Retina (tissue), 1 donor: ENCODE measurements at places on chromosomes 1 and 21.

DNA sequence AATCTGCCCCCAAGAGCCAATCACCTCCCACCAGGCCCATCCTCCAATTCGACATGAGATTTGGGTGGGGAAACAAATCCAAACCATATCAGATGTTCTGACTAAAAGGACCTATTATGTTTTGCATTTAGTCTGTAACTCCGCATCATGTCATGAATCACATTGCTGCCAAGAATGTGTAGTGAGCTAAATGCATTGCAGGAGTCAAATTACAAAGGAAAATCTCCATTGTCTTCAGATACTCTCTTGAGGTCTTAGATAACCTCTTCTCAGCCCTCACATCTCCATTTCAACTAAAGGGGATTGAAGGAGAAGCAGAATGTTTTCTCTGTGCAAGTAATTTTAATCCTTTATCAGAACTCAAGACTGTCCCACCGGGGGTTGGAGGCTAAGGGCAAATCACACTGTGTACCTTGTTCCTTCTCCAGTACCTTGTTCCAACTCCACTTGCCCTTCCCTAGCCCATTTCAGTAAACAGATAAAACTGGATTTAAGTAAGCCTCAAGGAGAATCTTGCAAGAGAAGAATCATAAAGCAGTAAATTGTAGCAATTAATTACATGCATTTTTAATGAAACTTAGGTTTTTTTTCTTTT is 34.1 kb downstream of the EXTL2 start:
- no peak for DNase-seq

DNA sequence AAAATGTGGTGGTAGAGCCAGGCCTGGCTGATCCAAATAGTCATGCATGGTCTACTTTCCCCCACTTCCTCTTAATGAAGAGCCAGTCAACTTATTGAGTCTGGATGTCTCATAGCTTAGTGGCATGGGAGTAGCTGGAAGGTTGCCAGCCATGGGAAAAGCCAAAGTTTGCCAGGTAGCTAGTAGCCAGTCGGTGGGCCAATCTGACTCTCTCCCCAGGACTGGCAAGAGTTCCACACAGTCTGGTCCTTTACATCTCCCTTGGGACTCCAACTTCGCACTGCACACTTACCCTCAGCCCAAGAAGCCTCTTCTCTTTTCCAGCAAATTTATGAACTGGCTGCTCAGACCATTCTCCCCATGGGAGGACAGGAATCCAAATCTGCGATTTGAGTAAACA is 8.3 kb downstream of the WARS2 start:
- DNase-seq: no peak

DNA sequence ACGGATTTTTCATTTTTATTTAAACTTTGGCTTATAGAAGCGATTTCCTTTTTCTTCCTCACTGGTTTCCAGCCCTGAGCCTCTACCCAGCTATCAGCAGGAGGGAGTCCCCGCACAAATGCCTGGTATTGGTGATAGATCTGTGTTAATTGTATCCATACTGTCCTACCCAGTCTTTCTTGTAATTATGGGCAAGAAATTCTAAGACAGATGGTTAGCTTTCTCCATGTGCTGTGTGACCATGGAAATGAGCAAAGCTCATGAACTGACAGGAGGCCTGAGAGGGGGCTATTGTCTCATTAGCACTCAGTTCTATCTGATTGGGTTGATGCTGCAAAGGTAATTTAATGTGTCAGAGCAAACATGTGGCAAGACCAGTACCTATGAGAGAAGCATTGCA is 108.1 kb upstream of the IVNS1ABP start:
- peak; percentile 23 for DNase-seq

GRCh38 chr1:31745096-31745945 is 18.8 kb downstream of the ADGRB2 start:
- DNase-seq: peak; percentile 77

- DNase-seq: no peak
Observed at GRCh38 chr1:247430434-247430833, 14.5 kb downstream of the NLRP3 start.

DNA sequence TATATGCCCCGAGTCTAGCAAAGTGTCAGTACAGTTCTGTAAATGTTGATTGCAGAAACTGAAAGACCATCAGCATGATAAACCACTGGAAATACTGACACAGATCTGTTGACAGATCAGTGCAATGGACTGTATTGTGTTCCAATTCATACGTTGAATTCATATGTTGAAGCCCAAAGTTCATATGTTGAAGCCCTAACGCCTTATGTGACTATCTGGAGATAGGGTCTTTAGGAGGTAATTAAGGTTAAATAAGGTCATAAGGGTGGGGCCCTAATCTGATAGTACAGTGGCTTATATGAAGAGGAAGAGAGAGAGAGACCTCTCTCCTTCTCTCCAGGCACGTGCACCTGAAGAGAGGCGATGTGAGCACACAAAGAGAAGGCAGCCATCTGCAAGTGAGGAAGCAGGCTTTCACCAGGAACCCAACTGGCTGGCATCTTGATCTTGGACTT is 144.7 kb downstream of the MRPL39 start:
- DNase-seq: no peak

DNA sequence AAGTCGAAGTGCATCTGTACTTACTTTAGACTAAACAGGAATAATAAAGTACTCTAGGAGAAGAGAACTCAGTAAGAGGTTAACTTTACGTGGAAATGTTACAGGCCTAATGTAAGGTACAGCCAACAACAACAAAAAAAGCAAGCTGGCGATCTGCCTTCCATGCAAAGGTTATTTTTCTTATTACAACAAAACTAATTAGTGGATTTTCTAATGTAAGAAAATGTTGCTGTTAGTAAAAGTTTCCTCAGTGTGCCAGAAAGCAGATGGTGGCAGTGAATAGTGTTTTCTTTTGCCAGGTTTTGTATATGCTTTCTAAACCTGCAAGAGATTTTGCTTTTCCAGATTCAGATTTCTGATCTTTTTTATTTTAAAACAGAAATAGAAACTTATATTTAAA is 179.2 kb downstream of the NFIA start:
- DNase-seq: no peak

DNA sequence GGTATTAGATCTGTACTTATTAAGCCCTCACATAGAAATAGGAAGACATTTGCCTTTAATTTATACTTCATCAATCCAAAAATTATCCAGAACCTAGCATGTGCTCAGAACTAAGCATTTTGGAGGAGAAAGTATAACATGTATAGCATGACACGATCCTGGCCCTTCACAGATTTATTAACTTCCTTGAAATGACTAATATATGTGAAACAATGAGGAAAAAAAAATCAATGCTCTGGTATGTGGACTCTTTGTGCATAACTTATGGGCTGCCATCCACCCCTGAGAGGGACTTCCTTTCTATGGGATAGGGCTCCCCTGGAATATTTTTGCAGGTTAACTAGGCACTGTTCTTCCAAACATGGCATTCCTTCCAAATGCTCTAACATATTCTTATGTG is 36.6 kb downstream of the CCDC185 start:
- no peak for DNase-seq

DNA sequence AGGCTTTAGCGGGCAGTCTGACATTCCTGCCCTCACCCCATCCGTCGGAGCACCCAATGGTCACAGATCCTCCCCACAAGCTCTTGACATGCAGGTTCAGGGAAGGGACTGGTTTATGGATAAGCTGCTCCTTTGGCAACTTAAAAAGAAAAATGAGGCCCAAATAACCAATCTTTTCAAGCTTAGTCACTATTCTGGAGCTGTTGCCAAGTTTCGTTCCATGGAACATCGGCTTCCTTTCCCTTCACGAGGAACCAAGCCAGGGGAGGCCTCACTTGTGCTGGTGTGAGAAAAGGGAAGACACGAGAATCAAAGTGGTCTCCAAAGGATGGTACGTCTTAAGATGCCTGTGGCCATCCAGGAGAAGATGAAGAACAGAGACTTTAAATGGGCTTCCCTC is 46.1 kb upstream of the LPAR3 start:
- DNase-seq: no peak

DNA sequence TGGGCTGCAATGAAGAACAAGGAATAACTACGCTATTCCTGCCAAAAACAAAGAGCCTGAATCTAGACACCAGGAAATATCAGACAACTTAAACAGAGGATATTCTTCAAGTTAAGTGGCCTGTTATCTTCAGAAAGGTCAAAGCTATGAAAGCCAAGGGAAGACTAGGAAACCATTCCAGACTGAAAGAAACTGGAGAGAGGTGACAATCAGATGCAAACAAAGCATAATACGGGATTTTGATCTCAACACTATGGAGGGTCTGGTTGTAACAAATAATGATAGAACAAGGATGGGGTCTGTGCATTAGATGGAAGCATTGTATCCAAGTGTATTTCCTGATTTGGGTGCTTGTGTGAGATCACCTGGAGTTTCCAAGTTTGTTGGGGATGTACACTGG is 2.7 kb downstream of the EPRS1 start:
- no peak for DNase-seq

DNA sequence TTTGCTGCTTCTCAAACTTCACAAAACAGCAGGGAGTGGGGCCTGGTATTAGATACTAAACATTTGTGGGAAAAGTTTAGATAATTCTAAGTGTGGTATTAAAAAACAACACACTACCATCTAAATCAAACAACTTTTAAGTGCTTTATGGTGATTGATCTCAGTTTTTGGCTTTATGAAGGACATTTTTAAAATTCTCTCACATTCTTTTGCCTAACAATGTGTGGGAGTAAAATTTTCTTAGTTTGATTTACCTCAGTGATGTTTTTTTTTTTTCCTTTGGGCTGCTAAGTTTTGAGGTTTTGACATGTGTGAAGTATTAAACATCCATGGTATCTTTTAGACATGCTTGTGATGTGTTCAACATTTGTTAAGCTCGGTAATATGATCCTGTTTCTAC is 116.2 kb downstream of the DISP1 start:
- DNase-seq: no peak

GRCh38 chr1:212261361-212261929 is 23.8 kb upstream of the PPP2R5A start:
- DNase-seq: no peak

- DNase-seq: no peak
Observed at GRCh38 chr1:201690528-201690927, 138.4 kb upstream of the IPO9 start.

DNA sequence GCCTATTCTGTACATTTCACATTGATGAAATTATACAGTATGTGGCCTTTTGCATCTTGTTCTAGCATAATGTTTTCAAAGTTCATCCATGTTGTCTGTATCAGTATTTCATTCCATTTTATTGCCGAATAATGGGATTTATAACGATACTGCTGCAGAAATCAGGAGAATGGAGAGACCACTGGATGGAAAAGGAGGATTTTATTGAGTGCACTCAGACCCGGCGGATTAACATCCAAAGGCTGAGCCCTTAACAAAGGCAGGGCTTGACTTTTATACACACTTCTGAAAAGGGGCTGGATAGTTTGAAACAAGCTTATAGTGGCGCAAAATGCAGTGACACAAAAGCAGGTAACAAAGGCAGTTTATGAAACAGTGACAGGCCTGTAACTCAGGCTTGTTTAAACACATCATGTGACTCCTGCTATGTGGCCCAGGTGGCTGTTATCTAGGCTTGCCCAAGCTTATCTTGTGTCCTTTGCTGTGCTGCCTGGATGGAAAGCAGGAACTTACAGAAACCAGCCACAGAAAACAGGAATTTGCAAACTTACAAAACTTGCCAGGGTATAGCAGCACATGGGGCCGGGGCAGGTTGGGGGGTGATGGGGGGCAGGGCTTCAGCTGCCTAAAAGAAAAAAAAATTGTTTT is 32.8 kb upstream of the KCNJ15 start:
- no peak for DNase-seq

GRCh38 chr1:175005085-175005783 is 5.5 kb downstream of the CACYBP start:
- no peak for DNase-seq

GRCh38 chr1:112998592-112999235 is 42.7 kb upstream of the SLC16A1 start:
- no peak for DNase-seq
